ENCODE measurements at places on chromosomes 7 and 10. TPM values are rescaled to one million over a fixed set of nuclear protein-coding genes. Genes with fewer than 3 reads are reported as not detected.

The SEPTIN14 gene
- total RNA-seq = not detected

The TMEM130 gene
- not detected for total RNA-seq

The ANKRD22 gene
- total RNA-seq = 0.15 TPM

The HOXA4 gene
- 0.19 TPM for total RNA-seq

The HYAL4 gene
- total RNA-seq = not detected

The SPDYE16 gene
- total RNA-seq = not detected

The SPDYE2 gene
- total RNA-seq = 0.23 TPM

The ADAM12 gene
- 0.32 TPM for total RNA-seq

The PRRT4 gene
- total RNA-seq = 0.23 TPM

The SPDYE9 gene
- total RNA-seq = not detected

The CRHR2 gene
- total RNA-seq = not detected

The MMP21 gene
- total RNA-seq = not detected

The TMEM168 gene
- total RNA-seq = 14.3 TPM

The AKR1C4 gene
- total RNA-seq = not detected

The SPACDR gene
- total RNA-seq = 1.6 TPM

The SEMA3C gene
- not detected for total RNA-seq

All from activated CD8-positive, alpha-beta memory T cell treated with anti-CD3 and anti-CD28 coated beads for 36 hours (primary cell).